ENCODE measurements at places on chromosomes 7 and 10.

DNA sequence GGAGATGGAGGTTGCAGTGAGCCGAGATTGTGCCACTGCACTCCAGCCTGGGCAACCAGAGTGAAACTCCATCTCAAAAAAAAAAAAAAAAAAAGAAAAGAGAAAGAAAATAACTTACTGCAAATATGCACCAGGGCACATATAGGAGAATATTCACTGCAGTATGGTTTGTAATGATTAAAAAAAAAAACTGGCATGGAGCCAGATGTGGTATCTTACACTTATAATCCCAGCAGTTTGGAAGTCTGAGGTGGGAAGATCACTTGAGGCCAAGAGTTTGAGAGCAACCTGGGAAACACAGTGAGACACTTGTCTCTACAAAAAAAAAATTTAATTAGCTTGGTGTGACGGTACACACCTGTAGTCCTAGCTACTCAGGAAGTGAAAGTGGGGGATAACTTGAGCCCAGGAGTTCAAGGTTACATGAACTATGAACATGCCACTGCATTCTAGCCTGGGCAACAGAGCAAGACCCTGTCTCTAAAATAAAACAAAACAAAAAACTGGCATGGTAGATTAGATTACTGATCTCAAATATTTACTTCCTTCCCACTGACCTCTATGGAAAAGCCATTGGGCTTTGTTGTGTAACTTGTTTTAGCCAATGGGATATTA lies 85.6 kb downstream of the MICU1 start:
- no peak for DNase-seq

DNA sequence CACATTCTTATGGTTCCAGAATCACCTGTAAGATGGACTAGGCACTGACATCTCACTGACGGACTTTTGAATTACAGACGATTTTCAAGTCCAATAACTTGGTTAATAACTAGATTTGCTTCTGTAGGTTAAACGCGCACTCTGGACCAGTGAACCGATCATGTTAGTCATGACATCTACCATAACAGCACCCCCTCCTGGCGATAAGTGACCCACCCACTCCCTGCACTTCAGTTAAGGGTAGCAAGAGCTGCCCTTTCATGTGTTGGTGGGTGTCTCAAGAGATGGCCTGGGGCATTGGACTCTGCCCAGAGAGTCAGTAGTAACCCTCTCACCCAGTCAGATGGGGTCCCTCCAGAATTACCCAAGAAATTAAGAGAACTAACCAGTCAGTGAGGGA lies 12.9 kb downstream of the GRM8 start:
- no peak for DNase-seq

GRCh38 chr7:75619636-75620035 lies 119.1 kb downstream of the HIP1 start:
- no peak for DNase-seq

DNA sequence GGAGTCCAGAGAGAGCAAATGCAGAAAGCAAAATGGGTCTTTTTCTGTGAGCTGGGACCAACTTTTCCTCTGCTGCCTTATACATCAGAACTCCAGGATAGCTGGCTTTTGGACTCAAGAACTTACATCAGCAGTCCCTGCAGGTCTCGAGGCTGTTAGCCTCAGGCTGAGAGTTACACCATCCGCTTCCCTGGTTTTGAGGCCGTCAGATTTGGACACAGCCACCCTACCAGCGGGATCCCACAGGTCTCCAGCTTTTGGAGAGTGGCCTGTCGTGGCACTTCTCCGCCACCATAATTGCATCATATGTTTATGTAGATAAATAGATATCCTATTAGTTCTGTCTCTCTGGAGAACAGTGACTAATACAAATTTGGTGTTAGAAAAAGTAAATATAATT lies 64.2 kb downstream of the TRIL start:
- DNase-seq, result no peak

DNA sequence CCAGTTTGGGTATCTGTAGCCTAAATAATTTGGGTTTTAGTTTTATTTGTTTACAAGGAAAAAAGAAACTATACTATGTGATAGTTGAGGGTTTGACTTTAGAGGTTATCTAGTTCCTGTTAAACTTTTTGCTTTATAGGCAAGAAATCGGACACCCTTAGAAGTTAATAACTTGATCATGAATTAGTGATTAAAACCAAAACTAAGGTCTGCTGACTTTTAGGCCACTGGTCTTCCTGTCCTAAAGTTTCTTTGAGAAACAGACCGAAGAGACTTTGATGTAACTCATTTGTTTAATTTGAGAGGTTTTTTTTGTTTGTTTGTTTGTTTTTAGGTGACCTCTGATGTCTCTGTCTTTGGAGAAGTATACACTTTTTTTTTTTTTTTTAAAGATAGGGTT lies 59.7 kb downstream of the PHTF2 start:
- DNase-seq, result no peak

GRCh38 chr10:116608686-116609594 lies 11.8 kb upstream of the PNLIPRP2 start:
- DNase-seq, result no peak

DNA sequence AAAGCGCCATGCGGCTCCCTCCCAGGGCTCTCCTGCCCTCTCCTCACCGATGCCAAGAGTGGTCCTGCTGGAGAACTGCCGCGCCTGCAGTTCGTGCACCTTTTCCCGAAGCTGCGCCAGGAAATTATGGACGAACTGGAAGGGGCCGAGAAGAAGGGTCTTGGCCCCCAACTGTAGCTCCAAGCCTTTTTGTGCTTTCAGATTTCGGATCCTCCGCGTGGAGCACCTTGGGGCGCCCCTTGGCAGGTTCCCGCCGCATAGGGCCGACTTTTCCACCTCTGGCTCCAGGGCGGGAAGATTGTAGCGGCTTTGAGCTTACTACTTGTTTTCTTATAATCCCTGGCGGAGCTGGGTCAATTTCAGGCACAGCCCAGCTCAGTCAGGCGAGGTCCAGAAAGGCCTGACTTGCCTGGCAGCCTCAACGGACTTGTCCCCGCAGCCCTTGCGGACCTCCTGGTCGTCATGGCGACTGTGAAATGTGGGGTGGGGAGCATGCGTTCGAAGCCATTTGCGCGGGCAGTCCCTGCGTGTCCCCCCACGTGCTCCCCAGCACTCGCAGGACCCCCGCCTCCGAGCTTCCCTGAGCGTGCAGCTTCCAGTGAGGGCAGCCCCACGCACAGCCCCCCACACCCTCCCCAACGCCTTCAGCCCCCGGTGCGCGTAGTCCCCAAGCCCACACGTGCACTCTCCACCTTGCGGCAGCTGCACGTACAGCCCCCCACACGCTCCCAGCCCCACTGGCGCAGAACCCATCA lies 129.9 kb downstream of the KBTBD2 start:
- DNase-seq, result no peak

DNA sequence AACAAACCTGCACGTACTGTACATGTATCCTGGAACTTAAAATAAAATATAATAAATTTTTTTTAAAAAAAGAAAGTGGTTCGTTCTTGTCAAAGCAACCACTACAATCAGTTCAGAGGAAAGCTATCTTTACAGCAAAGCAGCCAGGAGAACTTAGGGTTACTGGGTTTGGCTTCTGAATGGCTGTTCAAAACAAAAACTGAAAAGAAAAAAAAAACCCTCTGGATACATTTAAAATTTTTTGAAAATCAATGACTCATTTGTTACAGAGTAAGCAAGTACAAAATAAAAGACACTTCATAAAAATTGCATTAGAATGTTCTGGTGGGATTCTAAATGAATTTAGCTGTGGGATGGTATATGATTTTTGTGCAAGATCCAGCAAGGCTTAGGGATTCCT lies 28.6 kb upstream of the ADD3 start:
- DNase-seq, result no peak

- no peak for DNase-seq
Observed at GRCh38 chr10:132156382-132156781, 30.4 kb upstream of the DPYSL4 start.

- no peak for DNase-seq
Observed at GRCh38 chr10:73494213-73494612, 1.6 kb downstream of the PPP3CB start.

DNA sequence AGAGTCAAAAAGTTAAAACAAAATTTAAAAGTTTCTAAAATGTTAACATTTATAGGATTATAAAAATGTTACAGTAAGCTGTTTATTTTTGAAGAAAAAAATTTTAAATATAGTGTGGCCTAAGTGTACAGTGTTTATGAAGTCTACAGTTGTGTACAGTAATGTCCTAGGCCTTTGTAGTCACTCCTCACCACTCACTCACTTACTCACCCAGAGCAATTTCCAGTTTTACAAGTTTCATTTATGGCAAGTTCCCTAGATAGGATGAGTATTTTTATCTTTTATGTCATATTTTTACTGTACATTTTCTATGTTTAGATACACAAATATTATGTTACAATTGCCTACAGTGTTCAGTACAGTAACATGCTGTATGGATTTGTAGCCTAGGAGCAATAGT lies 419.9 kb downstream of the ARL4A start:
- no peak for DNase-seq

DNA sequence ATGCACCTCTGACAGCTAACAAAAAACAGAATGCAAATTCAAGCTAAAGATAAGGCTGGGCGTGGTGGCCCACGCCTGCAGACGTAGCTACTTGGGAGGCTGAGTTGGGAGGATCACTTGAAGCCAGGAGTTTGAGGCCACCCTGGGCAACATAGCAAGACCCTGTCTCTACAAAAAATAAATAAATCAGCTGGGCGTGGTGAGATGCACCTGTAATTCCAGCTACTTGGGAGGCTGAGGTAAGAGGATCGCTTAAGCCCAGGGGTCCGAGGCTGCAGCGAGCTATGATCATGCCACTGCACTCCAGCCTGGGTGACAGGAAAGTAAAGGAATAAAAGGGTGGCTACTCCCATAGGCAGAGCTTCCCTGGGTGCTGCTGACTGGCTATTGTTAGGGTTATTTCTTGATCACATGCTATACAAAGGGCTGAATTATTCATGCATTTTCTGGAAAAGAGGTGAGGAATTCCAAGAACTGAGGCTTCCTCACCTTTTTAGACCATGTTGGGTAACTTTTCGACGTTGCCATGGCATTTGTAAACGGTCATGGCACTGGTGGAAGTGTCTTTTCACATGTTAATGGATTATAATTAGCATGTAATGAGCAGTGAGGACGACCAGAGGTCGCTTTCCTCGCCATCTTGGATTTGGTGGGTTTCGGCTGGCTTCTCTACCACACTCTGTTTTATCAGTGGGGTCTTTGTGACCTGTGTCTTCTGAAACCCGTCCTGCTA lies 6.9 kb upstream of the PSMG3 start:
- DNase-seq, result no peak

DNA sequence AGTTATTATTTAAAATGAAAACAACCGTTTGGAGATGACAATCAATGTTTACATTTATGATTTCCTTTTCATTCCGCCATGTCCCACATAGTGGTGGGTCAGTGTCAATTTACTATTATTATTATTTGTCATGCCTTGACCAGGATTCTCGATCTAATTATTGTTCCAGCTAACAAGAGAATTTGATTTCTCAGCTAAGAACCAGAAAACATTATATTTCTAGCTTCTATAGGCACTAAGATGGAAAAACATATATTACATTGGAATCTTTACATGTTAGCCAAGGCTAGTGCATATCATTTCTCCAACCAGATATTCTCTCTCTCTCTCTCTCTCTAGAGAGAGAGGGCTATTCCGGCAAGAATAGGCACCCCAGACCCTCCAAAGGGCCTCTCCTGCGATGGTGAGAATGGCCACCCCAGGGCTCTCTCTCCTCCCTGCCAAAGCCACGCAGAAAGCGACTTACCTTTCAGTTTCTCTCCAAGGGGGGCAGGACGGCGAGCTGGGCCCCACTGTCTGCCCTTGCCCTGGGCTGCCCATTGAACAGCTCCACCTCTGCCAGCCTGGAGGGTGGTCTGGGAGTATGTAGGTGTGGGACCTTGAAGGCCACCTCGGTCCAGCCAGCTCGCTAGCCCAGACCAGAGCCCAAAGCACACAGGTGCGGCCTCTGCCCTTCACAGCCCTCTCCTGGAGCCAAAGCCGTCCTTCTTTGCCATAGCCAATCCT lies 2.4 kb downstream of the HOXA3 start:
- DNase-seq, result no peak

GRCh38 chr7:20064181-20064970 lies 152.8 kb downstream of the MACC1 start:
- no peak for DNase-seq

DNA sequence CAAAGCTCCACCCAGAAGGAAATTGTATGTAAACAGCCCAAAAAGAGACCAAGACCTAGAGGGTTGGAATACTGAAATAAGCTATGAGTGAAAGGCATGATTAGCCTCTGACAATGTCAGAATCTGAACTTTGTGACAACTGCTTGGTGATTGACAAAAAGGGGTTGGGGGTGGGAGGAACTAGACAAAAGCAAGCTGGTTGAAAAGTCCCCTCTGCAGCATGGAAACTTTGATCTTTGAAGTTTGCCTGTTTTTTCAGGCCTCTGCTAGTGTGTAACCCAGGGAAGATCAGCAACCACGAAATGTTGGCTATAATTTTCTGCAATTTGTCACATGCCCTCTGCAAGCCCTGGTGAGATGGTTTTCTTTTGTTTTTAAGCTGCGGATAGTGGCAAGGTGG lies 104.8 kb upstream of the SLC25A13 start:
- DNase-seq, result no peak

GRCh38 chr7:116340201-116340847 lies 130.0 kb downstream of the TES start:
- DNase-seq, result no peak

DNA sequence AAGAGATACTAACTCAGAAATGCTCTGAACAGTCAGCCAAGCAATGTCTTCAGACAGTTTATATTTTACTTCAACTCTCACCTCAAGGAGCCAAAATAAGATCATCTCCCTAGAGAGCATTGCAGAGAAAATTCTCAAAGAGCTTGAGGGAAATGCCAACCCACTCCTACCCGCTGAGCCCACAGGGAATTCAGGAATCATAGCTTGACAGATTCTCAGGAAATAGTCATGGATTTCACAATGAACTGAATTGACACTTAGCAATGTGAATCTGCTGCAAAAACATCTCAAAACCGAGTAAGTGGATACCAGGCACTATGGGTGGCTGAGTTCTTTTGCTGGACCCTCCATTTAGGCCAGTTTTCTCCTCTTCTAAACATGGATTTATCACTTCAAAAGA lies 9.8 kb upstream of the PLAC9 start:
- DNase-seq, result no peak

- no peak for DNase-seq
Observed at GRCh38 chr10:42640610-42641229, 2.4 kb upstream of the ZNF33B start.

All from stimulated activated CD4-positive, alpha-beta T cell treated with anti-CD3 and anti-CD28 coated beads, Interleukin-15, amount 100 ng/mL, for 1 hour (primary cell).